Stimulated activated CD8-positive, alpha-beta memory T cell treated with anti-CD3 and anti-CD28 coated beads, Interleukin-4, amount 100 ng/mL, for 24 hours (primary cell): ENCODE measurements at places on chromosomes 6 and 20.

DNA sequence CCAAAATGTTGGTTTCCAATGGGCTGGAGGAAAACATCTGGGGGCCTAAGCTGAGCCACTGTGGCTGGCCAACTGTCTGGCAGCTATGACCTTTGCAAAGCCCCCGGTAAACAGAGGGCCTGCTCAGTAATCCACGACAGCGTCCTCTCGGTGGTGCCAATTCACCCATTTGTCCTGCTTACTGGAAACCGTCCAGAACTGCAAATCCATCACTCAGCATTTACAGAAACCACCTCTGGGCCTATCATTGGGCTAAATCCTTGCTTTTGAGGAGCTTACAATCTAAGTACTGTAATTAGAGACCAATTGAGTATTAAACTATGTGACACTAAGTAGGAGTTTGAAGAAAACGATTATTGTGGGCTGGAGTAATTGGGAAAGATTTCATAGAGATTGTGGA lies 31.0 kb downstream of the ADAT2 start:
- no peak for DNase-seq

GRCh38 chr6:13027207-13027606 lies 301.1 kb downstream of the TBC1D7 start:
- DNase-seq: no peak

DNA sequence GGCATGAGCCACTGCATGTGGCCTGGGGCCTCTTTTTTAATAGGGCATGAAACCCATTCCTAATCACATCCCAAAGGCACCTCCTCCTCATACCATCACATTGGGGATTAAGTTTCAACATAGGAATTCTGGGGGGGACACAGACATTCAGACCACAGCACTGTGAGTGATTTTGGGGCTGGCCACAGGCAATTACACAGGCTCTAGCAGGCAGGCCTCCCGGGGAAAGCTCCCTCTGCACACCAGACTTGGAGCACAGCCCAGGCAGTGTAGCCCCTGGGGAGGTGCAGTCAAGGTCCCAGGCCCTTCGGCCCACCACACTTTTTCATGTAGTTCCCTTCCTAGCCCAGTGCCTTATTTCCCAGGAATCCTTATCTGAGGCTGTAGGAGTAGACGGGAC lies 5.5 kb downstream of the SFT2D1 start:
- DNase-seq: no peak

- DNase-seq: no peak
Observed at GRCh38 chr6:131107151-131107550, 28.1 kb upstream of the AKAP7 start.

DNA sequence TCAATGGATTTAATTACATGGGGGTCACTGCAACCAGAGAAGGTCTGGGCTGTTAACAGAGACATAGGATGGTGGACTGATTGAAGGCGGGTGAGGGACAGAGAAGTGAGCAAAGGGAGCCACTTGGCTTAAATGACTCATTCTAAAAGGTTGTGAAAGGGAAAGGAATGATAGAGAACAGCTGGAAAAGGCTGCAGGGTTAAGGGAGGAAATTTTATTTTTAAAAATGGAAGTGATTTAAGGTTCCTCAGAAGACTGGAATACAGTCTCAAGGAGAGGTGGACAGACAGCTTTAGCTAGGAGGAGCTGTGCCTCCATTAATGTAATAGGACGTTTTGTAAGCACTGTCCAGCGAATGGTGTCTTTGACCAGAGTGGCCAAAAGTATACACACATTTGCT lies 46.7 kb downstream of the RGS17 start:
- DNase-seq: no peak

DNA sequence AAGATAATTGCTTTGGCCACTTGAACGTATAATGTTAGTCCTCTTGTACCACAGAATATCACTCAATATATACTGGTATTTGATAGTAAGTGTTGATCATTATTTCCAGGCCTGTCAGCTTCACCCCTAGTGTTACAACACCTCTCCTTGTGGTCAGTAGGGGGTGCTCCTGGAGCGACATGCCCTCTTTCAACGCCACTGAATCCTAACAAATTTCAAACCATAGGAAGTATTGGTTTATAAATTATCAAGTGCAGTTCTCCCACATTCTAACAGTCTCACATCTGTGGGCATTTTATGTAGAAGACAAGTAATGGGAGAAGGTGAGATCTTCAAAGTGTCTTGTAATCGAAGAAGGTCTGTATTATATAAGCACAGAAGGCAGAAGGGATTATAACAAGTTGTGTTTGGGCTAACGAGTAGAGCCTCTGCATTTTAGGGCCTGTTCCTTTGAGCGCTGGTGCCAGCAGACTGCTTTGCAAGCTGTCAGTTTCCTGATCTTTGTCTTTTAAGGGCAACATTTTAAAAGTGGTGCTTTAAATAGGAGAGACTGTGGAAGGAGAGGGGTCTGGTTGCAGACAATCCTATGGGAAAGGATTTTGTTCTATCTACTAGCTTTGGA lies 57.1 kb upstream of the CEP162 start:
- DNase-seq: no peak

GRCh38 chr20:36712775-36713174 lies 33.1 kb downstream of the NDRG3 start:
- DNase-seq: no peak

GRCh38 chr6:109118337-109118736 lies 23.0 kb downstream of the CEP57L1 start:
- no peak for DNase-seq

DNA sequence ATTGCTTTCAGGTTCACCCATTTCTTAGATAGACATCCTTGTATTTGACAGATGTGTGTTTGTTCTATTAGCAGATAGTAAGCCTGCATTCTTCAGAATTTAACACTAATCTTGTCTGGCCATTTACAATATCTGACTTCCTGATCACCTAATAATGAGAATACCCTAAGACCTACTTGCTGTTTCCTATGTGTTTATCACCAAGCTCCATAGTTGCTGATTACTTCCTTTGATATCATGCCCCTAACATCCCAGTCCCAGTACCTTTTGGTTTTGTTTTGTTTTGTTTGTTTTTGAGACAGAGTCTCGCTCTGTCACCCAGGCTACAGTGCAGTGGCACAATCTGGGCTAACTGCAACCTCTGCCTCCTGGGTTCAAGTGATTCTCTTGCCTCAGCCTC lies 143.6 kb upstream of the DST start:
- no peak for DNase-seq
